Sigmoid colon (tissue), 7 donors: ENCODE measurements at places on chromosomes 1 and 21. TPM values are rescaled to one million over a fixed set of nuclear protein-coding genes. Genes with fewer than 3 reads are reported as not detected.

- no peak for DNase-seq
Observed at GRCh38 chr1:8821084-8821483, 3.6 kb upstream of the RERE start.

DNA sequence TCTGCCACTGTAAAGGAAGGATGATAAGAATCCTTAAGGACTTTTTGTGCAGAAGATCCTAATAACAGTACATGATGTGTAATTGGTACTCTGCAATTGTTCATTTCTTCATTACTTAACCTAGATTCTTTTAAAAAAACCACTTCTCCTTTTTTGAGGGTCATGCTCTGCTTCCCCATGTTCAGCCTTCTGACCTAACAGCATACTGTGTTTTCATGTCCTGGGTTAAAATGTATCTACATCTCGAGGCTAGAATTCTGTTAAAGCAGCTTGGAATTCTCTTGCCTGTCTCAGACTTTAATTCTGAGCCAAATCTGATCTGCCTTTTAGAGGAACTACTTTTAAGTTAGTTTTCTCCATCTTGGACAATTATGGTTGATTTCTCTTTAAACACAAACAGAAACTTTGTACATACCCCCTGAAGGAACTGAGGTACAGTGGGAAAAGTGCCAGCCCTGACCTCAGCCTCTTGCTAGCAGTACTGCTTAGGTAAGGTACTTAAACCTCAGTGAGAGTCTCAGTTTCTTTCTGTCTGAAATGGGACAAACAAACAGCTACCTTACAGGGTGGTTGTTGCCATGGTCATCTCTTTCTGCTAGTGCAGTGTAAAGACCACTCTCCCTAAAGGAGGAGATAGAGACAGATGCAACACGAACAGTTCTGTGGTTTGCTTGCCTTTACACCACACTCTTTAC is 103.2 kb upstream of the DYNLT5 start:
- no peak for DNase-seq

GRCh38 chr1:150150133-150151021 is 661 bp downstream of the PLEKHO1 start:
- DNase-seq: peak; percentile 76

- no peak for DNase-seq
Observed at GRCh38 chr1:244212219-244212618, 161.1 kb downstream of the ZBTB18 start.

GRCh38 chr1:17849216-17849615 is 94.1 kb downstream of the ACTL8 start:
- no peak for DNase-seq

- DNase-seq: no peak
Observed at GRCh38 chr21:22352088-22352487, 1353.9 kb downstream of the NCAM2 start.

DNA sequence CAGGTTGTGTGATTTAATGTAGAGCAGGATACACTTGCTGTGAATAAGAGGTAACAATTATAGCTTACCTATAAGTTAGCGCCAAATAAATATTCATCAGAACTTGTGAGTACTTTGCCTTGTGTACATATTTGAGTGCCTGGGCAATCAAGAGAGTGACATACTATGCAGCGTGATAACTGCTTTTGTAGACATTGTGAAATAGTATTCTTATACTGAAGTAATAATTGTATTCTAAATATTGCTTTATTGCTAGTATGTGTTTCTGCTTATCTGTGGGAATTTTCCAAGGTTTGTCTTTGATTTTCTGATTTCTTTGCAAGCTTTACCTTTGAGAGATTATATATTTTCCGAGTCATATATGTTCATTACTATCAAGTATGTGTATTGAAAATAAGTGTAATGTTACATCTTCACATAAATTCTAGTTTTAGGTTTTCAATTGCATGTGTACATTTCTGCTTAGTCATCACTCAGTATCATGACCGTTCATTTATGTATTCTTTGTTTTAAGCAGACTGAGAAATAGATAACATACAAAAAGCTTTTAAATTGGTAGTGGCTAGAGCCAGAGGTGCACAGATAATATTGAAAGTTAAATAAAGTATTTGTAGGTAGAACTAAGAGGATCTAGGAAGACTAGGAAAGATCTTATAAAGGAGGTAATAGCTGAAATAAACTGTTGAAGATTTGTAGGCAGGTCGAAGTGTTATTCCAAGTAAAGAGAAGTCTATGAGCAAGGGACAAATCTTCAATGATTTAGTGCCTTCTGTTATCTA is 19.5 kb downstream of the USP25 start:
- DNase-seq: no peak

GRCh38 chr21:32726839-32727686 is 750 bp downstream of the SYNJ1 start:
- no peak for DNase-seq

- DNase-seq: no peak
Observed at GRCh38 chr1:186750257-186750656, 70.0 kb upstream of the PTGS2 start.

DNA sequence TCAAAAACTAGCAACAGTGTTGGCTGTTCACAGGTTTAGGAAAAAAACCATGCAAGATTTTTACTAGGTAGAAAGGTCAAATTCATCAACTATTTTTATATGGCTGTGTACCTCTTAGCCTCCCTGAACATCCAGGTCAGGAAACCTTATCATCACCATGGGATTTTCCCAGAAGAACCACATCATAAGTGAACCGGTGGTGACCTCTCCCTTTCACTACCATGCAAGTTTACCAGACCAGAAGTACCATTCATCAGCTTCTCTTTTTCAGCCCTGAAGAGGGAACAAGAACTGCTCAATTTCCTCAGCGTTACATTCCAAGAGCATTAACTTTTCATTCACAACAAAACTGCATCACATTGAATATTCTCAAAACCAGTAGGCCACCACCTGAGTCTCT is 5.9 kb downstream of the SSBP3 start:
- DNase-seq: no peak

DNA sequence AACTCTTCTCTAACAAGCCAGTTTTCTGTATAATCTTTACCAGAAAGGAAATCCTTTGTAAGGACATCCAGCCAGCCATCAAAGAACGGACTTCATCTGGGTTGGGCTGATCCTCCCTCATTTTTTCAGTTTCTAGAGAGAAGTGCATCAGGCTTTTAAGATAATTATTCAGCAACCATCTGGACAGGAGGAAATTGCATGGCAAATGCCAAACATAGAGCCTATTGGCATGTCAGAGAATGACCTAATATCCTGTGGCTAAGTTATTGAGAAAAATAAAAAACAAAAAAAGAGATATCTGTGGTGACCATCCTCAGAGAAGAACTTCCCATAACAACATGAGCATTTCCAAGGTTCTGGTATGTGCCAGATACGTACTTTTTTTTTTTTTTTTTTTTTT is 74.9 kb upstream of the BEND5 start:
- no peak for DNase-seq

- DNase-seq: no peak
Observed at GRCh38 chr1:77265180-77265579, 16.6 kb upstream of the AK5 start.

GRCh38 chr21:26019236-26019635 is 151.3 kb downstream of the APP start:
- DNase-seq: no peak

DNA sequence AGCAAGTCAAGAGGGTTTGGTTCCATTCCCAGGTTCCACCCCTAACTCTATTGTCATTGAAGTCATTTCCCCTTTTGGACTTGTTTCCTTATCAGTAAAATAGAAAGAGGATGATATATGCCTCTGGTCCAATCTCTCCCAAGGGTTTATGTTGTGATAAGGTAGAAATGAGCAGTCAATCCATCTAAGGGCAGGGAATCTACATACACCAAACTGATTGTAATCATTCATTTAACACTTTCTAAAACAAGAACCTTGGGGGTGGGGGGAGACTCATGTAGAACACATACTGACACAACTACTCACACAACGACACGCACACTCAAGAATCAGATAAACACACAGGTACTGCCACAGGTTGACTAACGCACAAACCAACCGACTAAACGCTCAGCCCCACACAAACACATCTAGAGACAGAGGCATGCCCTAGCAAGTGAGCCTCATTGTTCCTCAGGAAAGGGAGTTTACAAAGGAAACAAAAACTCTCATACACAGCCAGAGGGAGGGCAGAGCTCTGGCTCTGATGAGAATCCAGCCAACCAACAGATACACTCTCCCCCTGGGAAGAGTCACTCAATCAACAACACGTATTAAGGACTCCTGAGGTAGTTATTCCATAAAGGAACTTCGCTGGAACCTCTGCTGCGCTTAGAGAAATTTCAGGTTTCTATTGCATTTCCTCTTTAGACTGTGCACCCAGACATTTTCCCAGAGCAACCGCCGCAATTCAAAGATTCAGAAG is 1.0 kb downstream of the F11R start:
- no peak for DNase-seq

DNA sequence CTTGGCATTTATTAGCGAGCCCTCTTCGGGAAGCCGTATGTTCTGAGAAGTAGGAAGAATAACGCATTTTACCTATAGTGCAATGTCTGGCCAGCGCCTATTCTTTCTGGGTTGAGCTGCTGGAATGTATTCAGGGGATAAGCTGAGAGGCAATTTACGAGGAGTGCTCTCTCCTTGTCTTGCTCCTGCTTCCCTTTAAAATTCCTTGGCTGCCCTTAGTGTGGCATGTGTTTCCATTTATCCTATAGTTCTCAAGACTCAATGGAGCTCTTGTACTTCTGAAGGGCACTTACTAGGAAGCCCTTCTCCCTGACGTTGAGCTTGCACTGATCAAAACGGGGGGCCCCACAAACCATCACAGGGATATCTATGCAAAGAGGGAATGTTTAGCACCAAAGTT is 364.6 kb downstream of the DISC1 start:
- no peak for DNase-seq

DNA sequence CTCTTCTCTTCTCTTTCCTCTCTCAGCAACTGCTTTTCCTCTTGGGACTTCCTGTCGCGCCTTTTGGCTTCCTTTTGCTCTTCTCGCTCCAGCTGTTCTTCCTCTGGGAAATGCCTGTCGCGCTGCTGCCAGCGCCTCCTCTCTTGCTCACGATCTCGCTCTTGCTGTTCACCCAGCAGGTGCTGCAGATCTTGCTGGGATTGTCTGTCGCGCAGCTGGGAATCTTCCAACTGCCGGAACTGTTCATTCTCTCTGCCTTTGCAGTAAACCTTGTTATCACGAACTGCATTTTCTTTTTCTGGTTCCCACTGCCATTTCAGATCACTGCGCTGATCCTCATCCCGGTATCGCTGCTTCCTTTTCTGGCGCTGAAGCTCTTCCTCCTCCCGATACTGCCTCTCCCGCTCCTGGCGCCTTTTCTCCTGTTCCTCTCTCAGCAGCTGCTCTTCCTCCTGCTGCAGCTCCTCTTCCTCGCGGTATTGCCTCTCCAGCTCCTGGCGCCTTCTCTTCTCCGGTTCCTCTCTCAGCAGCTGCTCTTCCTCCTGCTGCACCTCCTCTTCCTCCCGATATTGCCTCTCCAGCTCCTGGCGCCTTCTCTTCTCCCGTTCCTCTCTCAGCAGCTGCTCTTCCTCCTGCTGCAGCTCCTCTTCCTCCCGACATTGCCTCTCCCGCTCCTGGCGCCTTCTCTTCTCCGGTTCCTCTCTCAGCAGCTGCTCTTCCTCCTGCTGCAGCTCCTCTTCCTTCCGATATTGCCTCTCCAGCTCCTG is 5.8 kb downstream of the TCHH start:
- DNase-seq: no peak

DNA sequence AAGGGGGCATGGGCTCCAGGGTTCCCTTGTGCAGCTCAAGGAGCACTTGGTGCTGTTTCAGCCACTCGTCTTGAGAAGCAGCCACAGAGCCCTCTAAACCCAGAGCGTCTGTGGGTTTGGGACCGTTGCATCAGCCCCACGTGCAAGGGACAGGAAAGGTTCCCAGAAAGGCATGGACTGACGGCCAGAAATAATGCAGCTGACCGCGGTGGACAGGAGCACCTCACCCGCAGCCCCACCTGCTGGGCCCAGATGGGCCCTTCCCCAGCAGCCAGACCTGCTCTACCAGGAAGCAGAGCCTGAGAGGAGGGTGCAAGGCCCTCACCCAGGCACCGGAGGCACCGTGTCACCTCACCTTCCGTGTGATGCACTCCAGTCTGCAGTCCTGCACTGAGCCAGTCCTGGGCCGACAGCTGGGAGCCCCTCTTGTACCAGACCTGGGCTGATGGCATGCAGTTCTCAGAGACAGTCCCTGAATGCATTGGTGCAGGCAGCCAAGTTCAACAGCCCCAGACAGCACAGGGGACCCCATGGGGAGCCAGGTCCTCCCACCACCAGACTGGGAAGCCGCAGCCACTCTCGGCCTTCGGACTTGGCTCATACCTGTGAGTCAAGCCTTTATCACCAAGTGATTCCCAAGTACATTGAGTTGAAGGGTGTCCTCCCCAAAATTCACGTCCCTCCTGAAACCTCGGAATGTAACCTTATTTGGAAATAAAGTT is 4.8 kb upstream of the TFF3 start:
- peak; percentile 46 for DNase-seq

- DNase-seq: peak; percentile 50
Observed at GRCh38 chr1:204924013-204924759, 53.5 kb downstream of the NFASC start.

DNA sequence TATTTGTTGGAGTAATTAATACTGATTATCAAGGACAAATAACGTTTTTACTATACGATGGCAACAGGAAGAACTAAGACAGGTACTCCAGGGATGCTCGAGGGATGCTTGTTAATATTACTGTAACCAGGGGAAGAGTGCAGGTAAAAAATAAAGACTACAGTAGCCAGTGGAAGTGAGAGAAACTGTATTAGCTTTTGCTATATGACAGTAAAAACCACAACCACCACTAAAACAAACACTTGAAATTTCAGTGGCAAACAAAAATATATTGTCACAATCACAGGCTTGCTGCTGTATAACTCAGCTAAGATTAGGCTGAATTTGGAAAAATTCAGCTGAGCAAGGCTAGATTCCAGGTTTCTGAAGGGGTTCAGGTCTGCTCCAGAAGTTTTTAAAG is 812.6 kb upstream of the ADGRL4 start:
- no peak for DNase-seq

DNA sequence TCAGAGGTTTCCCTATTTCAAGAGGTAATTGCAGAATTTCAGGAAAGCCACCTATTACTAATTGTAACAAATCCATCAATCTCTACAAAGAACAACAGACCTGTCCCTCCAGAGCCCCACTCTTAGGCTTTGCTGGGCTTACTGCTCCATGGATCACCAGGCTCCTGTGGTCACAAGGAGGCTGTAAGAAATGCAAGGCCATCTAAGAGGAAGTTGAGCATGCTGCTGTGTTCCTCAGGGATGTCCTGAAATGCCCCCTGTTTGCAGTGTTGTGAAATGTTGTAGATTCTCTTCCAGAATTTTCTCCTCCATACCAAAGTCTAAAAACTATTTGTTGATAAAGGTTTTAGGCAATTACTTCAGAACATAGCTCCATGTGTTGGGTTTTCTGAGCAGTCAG is 24.4 kb upstream of the DUSP23 start:
- DNase-seq: no peak

Gene PGLYRP4
- not detected for total RNA-seq

Gene TRPM2
- total RNA-seq: 3.0 TPM

Gene S100A2
- 1.8 TPM for total RNA-seq

Gene IQGAP3
- total RNA-seq: not detected

Gene TDRKH
- 4.9 TPM for total RNA-seq

Gene CIART
- 15.3 TPM for total RNA-seq

Gene CFHR2
- not detected for total RNA-seq

Gene VPS45
- 44.6 TPM for total RNA-seq

Gene GPR37L1
- total RNA-seq: under 0.01 TPM

Gene PLA2G2F
- total RNA-seq: not detected

Gene CGN
- 0.83 TPM for total RNA-seq

Gene DISC1
- total RNA-seq: 14.1 TPM

Gene STMN1
- total RNA-seq: 30.7 TPM
